ENCODE measurements at places on chromosomes 1 and 21.

DNA sequence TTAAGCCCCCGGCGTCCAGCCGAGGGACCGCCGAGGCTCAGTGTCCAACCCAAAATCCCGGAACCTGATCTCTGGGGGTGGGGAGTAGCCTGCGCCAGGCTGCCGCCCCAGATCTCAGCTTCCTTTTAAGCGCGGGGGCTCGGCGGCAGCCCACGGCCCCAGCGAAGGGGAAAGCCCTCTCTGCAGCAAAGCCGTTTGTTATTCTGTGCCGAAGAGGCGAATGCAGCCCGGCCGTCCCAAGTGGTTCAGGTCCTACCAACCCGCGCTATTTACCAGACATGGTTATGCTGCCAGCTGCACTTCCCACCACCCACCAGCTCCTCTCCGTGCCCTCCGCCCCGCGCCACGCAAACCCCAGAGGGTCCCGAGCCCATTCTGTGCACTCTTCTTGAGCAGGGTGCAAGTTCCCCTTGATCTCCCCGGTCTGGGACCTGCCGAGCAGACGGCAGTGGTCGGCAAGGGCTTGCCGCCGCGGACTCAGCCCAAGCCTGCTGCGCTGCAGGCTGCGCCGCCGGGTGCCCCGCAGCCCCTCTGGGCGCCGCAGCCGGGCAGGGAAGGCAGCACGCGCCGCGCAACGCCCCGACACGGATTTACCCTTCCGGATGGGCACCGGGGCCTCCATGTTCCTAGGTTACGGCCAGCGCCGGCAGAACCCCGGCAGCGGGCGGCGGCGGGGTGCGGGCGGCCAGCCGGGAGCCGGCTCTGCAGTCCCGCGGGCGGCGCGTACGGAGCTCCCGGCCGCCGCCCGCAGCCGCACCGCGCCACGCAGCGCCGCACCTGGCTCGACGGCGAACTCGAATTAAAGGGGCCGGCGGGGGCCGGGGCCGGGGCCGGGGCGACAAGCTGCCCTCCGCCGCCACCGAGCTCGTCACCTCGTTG is 738 bp upstream of the KCNA2 start:
- DNase-seq, result no peak

DNA sequence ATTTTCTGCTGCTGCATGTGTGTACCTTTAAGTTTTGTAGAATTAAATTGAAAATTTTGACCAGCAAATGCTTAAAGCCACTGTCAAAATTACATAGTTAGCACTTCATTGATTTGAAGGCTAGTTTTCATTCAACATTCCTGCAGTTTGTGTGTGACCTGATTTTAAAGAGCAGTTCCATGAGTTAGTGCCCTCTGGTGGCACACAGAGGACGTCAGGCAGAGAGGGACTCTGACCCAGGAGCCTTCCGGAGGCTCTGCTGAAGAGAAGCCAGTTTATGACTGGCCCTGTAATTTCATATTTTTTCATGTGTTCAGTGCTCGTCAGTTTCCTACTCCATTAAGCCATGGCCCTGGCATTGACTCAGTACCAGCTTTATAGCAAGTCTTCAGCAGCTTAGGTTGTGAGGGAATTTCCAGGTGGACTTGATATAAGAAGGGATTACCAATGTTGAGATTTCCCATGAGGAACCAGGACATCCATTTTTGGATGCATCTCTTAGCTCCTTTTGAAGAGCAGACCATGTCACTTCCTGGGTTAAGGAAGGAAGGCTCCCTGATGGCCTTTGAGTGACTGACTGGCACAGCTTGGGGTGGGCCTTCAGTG is 104.7 kb downstream of the CAMTA1 start:
- no peak for DNase-seq

DNA sequence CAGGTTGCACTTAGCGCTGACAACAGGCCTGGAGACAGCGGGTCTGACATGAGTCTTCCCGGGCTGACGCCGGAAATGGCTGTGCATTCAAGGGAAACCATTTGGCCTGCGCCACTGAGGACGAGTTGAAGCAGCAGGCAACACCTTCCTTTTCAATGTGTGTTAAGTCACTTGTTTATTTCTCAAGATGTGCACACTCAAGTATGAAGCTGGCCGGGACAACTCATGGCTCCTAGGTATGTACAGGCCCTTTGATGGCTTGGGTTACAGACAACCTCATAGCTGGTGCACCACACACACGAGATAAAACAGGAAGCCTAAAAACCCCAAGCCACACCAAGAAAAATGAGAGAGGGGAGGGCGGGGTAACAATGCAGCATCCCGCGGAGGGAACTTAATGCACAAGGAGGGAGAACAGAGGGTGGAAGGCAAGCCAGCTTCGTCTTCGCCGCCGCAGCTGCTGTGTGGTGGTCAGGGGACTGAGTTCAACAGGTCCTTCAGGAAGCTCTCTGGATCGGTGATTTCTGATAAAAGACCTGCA is 118.0 kb upstream of the IFFO2 start:
- peak; percentile 23 for DNase-seq

DNA sequence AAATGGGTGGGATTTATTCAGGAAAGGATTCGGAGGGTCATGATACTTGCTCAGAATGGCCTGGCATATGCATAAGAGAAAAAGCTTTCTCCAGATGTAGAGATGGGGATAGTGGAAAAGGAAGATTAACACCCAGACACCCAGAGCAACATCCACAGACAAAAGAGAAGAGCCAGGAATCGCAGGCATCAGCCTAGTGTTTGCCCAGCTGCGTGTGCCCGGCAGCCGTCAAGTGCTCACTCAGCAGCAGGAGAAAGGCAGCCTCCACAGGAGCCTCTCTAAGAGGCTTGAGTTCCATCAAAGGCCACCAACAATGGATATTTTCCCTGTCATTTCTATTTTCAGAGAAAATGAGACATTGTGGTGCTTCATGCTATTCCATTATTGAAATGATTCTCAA is 54.7 kb downstream of the NTPCR start:
- no peak for DNase-seq

GRCh38 chr1:184258525-184258924 is 128.3 kb upstream of the C1orf21 start:
- DNase-seq, result no peak

- DNase-seq, result no peak
Measured at GRCh38 chr1:6753320-6754140, 31.7 kb upstream of the CAMTA1 start.

DNA sequence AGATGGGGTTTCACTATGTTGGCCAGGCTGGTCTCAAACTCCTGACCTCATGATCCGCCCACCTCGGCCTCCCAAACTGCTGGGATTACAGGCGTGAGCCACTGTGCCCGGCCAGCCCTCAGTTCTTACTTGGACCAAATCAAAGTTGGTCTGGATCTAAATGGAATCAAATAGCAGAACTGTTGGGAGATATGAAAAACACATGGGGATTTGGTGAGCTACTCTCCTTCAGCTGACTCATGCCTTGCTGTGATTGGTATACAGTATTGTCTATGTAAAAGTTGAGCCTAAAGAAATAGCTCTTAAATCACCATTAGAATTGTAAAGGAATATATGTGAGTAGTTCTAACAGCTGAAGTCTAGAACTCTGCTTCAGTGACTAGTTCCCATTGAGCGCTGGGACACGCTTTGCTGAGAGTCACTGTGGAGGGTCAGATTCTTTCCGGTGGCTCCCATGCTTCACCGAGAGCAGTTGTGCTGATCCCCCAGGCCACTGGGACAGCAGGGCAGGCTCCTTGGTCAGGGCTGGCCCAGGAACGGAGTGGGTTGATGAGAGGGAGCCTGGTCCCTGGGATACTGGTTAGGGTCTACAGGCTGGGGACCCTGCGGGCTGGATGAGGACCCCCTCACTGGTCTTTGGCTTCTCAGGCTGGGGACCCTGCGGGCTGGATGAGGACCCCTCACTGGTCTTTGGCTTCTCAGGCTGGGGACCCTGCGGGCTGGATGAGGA is 14.0 kb downstream of the PKNOX1 start:
- no peak for DNase-seq

GRCh38 chr21:35649186-35649585 is 411.1 kb downstream of the SETD4 start:
- DNase-seq, result no peak

GRCh38 chr1:86504895-86505563 is 36.3 kb downstream of the CLCA1 start:
- no peak for DNase-seq

GRCh38 chr21:17736072-17736471 is 83.1 kb downstream of the C21orf91 start:
- no peak for DNase-seq

- no peak for DNase-seq
Measured at GRCh38 chr1:100629391-100629790, 90.2 kb upstream of the VCAM1 start.

DNA sequence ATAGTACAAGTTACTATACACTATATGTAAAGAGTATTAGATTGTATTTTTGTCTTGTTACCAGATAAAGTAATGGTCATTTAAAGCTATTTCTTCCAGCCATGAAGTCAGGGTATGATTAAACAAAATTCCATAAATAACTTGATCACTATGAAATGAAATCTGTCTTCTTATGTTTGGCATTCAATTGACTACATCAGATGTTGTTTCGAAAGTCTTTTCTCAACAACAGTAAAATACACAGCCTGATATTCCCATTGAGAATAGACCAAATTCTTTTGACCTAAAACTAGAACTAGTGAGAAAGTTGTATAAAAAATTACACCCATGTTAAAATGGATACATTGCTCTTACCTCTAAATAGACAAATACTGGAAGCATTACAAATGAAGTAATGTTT is 134.6 kb upstream of the ADAMTS5 start:
- DNase-seq, result no peak

DNA sequence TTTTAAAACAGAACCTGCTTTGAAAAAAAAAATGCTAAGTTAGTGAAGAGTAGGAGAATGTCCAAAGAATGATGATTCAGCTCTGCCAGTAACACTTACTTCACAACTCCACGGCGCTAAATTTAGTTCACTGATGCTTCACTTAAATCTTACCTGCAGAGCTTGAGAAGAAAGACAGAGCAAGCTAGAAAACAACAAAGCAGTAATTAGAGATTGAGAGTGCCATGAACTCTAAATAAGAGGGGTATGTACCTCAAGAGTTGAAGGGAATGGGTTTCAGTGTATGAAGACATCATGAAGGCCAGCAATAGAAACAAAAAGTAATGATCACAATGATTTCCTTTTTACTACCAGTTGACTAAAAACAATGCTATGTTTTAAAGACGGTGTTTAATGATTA is 32.8 kb downstream of the EPRS1 start:
- DNase-seq, result no peak

DNA sequence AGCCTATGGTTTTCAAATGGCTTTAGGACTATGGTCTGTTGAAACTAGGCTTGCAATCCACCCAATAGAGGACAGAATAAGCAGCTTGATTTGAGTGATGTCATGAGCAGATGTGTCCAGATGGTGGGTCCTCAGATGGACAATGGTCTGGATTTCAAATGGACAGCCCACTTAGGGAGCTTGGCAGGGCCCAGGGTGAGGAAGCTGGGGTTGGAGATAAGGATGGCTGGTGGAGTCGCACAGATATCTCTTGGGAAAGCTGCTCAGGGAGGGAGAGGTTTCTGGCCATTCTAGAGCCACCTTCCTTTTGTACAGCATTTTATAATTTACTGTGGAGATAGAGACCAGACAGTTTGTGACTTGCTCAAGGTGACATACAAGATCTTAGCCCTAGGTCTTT is 55.0 kb downstream of the NFASC start:
- no peak for DNase-seq

GRCh38 chr1:230048322-230048721 is 18.7 kb upstream of the GALNT2 start:
- DNase-seq, result no peak

DNA sequence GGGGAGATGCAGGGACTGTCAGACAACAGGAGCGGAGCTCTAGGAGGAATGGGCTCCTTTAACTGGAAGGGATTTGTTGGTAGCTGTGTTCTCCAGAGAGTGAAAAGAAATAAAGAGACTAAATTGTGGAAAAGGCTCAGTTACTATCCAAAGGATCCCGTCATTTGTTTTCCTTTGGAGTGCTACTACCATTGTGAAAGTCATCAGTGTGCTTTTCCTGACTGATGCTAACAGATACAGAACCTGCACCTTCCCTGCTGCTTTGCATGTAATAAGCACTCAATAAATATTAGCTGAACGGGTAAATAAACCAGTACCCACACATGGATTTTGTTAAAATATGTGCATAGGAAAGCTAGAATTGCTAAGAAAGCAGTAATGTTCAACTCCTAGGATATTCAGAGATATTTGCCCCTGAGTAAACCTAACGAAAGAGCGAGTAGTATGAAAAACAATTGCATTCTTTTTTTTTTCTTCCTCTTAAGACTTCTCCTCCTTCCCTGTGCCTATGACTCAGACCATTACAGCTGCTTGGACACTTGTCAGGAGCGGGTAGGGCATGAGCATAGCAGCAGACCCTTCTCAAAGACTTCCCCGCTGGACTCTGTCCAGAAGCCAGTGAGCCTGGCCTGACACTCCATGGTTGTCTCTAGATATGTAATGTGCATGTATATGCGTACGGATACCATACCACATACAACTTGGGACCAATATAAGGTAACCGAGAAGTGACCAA is 41.7 kb downstream of the PTGFRN start:
- no peak for DNase-seq

- DNase-seq, result no peak
Measured at GRCh38 chr21:33241846-33242245, 12.1 kb downstream of the IFNAR2 start.

- no peak for DNase-seq
Measured at GRCh38 chr1:22140694-22141093, 2.2 kb downstream of the WNT4 start.

- no peak for DNase-seq
Measured at GRCh38 chr1:206005234-206005633, 2.0 kb upstream of the RAB7B start.

DNA sequence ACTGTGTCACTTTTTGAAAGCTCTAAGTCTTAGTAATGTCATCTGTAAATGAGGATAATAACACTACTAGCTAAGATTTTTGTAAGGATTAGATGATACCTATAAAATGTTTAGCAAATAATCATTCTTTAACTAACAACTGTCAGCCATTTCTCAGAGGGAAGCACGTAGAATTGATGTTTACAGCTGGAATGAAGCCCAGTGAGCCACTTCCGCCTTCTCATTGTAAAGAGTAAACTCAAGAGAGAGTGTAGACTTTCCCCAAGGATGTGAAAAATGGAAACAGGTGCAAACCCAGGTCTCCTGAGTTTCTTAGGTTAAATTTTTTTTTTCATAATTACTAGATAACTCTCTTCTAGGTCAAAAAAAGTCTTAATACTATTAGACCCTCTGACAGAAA is 4.9 kb downstream of the GREM2 start:
- DNase-seq, result no peak

- no peak for DNase-seq
Measured at GRCh38 chr1:78658901-78659300, 9.3 kb downstream of the IFI44 start.
